Right lobe of liver (tissue), 6 donors: ENCODE measurements at places on chromosomes 2 and 18. TPM values are rescaled to one million over a fixed set of nuclear protein-coding genes. Genes with fewer than 3 reads are reported as not detected.

The COL5A2 gene
- total RNA-seq, result 6.2 TPM

The FOXI3 gene
- not detected for total RNA-seq

DNA sequence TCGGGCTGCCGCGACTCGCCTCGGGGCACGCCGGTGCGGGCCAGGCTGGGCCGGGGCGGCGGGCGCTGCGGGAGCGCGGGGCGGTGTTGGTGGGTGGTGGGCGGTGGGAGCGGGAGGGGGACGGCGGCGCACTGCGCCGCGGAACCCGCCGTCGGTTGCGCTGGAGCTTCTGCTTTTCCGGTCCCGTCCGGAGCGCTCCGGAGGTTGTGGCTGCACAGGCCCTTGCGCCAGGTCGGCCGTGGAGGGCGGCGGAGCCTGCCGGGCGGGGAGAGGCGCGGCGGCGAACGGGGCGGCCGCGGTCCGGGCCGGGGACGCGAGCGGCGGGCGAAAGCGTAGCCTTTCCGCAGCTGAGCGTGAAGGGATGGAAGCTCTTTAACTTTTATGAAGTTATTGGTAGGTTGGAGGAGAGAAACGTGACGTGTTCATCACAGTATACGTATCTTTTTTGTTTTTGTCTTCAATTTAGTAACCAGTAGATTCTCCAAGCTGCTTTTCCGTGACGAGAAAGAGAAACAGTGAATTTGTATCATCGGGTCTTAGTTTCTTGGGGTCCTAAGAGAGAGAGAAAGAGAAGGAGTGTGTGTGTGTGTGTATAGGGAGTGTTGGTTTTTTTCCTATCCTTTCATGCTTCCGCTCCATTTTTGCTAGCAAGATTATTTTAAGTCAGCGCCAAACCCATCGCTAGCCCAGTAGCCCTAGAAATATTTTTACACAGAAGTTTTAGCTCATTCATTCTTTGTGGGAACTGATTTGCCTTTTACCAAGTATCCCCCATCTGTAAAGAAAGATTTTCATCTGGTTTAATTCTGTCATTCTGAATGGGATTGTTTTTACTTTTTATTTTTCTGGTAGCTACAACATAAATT, 535 bp downstream of the ATG4B start:
- peak overlapping the region; percentile 94 for H3K27ac ChIP-seq
- peak overlapping the region; percentile 84 for H3K4me3 ChIP-seq
- H3K27me3 ChIP-seq, result no peaks in the 10 kb centered on the region

DNA sequence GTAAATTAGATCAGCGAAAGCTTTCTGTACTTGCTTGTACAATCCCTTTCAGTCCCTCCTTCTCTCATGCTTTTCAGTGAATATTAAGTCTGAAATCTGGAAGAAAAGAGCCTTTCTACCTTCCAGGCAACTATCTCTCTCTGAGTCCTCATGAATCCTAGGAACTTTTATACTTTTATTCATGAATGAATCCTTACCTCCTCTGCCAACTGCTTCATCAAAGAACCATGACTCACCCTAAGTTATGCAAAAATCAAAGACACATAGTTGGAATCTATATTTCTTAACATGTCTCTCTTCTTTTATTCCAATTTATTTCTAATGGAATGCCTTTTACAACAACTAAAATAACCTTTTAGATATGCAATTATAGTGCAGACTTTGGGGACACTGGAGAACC, 394.2 kb downstream of the CLIP4 start:
- no peak for DNase-seq
- H3K27ac ChIP-seq, result no peak overlapping the region
- H3K4me3 ChIP-seq, result no peak overlapping the region
- no peaks in the 10 kb centered on the region for H3K36me3 ChIP-seq
- H3K4me1 ChIP-seq, result no peaks in the 10 kb centered on the region
- no peaks in the 10 kb centered on the region for H3K27me3 ChIP-seq

DNA sequence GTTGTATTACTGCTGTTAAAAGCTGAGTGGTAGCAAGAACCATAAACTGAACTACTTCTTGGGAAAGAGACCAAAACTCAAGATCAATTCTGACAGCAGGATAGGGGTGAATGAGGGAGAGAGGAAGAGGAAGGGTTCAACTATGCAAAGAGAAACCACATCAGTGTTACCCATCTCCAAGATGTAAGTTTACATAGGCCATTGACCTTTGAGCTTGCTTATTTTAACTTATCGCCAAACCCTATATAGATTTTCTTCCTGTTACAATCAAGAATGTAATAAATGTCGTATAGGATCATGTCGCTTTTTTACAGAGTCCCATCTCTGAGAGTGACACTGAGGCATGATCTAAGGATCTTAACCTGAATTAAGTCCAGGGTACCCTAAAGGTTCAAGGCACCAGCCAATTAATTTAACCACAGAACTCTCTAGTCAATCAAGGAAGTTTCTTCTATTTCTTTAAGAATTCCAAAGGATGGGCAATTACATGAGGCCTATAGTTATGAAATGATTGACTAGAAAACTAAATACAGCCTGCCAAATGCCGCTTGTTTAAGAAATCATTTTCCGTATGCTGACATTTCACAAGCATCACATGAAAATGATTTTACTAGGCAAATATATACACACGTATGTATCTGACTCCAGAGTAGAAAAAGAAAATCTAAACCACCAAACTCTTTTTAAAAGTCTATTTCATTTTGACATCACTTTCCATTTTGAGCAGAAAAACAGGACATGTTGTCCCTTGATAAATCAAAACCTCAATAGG, 11.8 kb downstream of the RND3 start:
- DNase-seq, result no peak
- H3K27ac ChIP-seq, result peak overlapping the region; percentile 79
- peaks cover 31% of the 10 kb centered on the region for H3K36me3 ChIP-seq
- no peaks in the 10 kb centered on the region for H3K4me1 ChIP-seq
- no peaks in the 10 kb centered on the region for H3K27me3 ChIP-seq

- DNase-seq, result no peak
- no peaks in the 10 kb centered on the region for H3K36me3 ChIP-seq
- no peaks in the 10 kb centered on the region for H3K4me1 ChIP-seq
- no peak overlapping the region for H3K4me3 ChIP-seq
Measured at GRCh38 chr18:75544496-75544895, 117.0 kb upstream of the SMIM21 start.

DNA sequence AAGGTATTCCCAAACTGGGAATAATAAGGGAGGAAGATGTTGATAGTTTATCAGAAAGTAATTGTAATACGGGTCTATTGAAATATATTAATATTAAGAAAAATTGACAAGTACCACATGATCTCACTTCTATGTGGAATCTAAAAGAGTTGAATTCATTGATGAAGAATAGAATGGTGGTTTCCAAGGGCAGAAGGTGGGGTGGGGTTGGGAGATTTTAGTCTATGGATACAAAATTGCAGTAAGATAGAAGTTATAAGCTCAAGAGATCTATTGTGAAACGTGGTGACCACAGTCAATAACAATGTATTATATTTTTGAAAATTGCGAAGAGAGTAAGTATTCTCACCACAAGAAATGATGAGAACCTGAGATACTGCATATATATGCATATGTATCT, 38.9 kb downstream of the COL3A1 start:
- no peaks in the 10 kb centered on the region for H3K36me3 ChIP-seq
- no peak overlapping the region for H3K4me3 ChIP-seq
- no peaks in the 10 kb centered on the region for H3K27me3 ChIP-seq
- H3K27ac ChIP-seq, result no peak overlapping the region
